ENCODE measurements at places on chromosomes 3 and 15.

DNA sequence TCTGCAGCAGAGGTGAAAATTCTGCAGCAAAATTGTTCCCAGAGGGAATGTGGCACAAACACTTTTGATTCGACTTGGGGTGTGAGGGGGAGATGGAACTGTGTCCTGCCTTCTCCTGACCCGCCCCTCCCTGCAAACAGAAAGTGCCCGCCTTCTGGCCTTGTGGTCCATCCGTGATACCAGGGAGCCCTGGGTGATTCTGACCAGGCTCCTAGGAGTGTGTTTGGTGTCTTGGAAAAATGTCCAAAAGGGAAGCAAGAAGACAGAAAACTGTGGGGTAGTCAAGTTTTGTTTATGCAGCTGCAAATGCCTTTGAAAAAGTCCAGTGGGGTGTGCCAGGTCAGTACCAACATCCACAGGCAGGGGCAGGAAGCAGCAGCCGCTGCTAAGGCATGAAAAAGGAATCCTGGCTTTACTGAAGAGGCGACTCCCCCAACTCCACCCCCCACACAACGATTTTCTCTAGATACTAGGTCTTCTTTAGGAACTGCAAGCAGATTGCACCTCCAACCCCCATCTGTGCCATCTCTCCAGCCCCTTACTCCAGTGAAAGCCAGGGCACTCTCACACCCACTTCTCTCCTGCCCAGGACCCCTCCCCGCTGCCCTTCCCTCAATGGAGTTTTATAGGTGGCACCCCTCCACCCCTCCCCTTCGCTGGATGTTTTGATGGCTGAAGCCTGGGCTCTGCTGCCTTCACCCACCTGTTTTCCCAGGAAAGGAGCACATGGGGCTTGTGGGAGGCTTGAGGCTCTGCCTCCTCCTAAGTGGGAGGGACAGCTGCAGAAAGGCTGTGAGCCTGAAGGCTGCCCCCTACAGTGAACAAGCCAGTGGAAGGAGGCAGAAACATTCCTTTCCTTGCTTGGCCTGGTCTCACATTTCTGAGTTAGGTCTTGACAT lies 82.4 kb upstream of the HERC1 start:
- DNase-seq, result peak; percentile 26

GRCh38 chr3:126166009-126166408 lies 14.4 kb downstream of the ALDH1L1 start:
- no peak for DNase-seq

DNA sequence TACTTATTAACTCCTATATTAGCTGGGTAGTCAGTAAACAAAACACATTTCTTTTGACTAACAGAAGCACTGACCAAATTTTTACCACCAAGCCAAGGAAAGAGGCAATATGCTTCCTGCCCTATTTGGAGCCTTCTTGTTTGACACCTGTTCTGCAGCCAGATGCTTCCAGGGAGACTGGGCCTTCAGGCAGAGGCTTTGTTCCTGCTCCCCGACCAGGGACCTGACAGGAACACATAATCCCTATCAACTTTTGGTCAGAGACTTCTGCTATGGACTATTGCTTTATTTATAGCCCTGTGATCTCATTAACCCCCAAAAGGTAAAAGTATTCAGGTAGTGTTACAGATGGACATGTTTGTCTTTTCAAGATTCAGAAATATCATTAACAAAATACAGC lies 541.3 kb downstream of the NTRK3 start:
- DNase-seq, result no peak

- no peak for DNase-seq
Observed at GRCh38 chr3:128784232-128784631, 58.2 kb downstream of the RAB7A start.
